NAMALWA (cell line): ENCODE measurements at places on chromosomes 1 and 21.
A peak's percentile ranks its signal among the peaks of the same experiment; 100 is the strongest.

- no peak for DNase-seq
Observed at GRCh38 chr1:7046314-7046713, 261.1 kb downstream of the CAMTA1 start.

DNA sequence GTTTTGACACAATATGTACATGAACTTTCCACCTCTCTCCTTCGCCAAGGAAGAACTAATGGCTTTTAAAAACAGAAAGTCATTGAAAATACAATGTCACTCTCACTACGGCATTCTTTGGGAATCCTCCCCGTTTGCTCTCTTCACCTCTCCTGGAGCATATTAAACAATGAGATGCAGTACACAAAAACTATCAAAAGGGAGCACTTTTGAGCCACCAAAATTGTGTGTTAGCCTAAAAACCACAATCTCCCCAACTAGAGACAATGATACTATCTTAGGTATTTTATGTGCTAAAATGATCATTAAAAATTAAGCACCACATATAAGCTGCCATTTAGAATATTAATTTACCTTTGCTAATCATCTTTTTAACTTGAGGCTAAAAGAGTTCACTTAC is 425.5 kb downstream of the KCTD3 start:
- DNase-seq, result peak; percentile 44

- DNase-seq, result no peak
Observed at GRCh38 chr1:229064320-229065168, 206.4 kb upstream of the RAB4A start.

DNA sequence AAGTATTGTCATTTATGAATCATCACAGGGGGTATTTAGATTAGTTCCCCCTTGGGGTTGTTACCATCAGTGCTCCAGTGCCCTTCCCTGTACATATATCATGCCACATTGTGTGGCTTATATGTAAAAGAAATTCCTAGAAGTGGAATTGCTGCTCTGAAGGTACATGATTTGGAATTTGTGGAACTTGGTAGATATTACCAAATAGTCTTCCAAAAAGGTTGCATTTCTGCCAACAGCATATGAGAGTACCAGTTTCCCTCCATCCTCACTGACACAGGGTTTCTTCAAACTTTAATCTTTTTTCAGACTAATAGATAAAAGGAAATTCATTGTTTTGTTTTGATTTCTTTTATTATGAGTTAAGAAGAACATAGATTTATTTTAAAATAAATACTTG is 41.3 kb downstream of the AKNAD1 start:
- no peak for DNase-seq

- no peak for DNase-seq
Observed at GRCh38 chr1:206702803-206703202, 18.1 kb downstream of the MAPKAPK2 start.

DNA sequence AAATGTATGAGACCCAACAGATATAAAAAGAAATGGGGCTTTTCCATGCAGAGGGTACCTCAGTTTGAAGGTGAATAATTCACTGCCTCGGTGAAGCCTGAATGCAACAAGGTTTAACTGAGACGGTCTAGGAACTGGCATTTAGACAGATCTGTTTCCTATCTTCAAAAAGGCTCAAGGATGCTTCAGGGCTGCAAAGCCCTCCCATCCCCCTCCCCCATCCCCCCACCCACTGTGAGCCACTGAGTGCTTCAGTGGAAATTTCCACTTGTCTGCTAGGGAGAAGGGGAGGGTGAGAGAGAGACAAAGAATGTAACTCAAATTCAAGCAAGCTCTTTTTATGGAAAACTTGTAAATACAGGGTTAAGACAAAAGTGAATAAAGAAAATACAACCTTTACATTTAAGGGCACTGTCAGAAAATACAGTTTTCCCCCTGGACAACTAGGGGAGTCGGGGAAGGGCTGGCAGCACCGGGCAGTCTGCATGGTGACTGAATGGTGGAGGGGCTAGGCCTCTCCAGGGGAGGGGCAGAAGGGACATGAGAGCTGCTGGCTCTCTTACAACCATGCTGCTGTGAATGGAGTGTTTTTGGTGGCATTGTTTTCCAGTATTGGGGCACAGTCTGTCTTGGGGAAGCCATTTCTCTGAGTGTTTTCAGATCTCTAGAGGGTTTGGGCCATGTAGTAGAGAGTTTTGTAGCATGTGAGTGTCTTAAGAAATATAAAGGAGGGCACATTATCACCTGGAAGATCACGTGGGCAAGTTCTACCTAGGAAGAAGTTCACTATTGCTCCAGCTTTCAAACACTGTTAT is 56.7 kb downstream of the MRPS6 start:
- DNase-seq, result no peak

DNA sequence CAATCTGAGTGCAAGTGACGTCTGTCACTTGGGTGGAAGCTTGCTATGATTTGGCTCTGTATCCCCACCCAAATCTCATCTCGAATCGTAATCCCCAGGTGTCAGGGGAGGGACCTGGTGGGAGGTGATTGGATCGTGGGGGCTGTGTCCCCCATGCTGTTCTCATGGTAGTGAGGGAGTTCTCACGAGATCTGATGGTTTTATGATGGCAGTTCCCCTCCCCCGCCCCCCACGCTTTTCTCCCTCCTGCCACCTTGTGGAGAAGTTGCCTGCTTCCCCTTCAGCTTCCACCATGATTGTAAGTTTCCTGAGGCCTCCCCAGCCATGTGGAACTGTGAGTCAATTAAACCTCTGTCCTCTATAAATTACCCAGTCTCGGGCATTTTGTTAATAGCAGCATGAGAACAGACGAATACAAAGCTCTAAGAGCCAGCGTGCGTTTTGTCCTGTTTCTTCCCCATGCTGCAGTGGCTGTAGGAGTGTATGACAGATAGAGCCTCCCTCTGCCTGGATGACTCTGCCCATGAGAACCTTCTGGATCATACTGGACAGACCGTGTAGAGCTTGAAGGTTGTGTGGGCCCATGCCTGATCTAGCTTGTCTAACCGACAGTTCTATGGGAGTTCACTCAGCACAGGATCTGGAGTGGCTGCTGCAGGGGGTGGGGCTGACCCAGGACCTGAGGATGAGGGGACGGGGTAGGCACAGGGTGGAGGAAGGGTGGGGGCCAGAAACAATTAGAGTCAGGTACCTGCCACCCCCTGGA is 139.7 kb upstream of the ERRFI1 start:
- peak; percentile 40 for DNase-seq

DNA sequence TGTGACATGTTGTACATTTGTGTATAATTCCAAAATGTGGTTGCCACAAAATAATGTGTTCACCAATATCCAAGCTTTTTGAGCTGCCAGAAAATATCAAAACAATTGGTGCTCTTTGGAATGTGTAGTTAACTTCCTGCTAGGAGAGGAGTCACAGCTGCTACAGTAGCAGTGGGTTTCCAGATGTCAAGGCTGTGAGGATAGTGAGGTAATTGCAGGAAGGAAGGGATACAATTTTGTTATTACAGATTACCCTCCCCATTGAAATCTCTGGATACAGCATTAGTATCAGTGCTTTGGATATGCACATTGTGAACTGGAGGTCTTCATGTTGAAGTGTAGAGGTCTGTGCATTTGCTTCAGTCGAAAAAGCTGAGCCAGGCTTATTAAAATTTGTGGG is 253.2 kb downstream of the PTPRC start:
- no peak for DNase-seq

- no peak for DNase-seq
Observed at GRCh38 chr1:168396940-168397684, 116.4 kb downstream of the TBX19 start.

- DNase-seq, result no peak
Observed at GRCh38 chr1:229058111-229058561, 212.8 kb upstream of the RAB4A start.

GRCh38 chr1:193065954-193066353 is 6.5 kb downstream of the RO60 start:
- DNase-seq, result no peak

- no peak for DNase-seq
Observed at GRCh38 chr1:68101829-68102228, 51.4 kb upstream of the DIRAS3 start.

DNA sequence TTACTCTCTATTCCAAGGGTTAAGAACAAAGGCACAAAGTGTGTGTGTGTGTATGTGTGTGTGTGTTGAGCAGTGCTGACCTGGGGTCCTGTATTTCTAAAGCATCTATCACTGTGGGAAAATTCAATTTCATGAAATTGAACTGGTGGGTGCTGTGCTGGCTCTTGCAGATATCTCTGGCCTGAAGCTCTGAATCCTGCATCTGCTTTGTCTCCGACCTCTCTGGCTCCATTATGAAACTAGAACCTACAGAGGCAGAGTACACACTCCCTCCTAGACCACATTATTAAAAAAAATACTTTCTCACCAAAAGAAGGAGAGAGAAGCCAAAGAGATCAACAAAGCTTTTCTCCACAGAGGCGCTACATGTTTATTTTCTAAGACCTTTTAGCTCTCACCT is 88.4 kb upstream of the PDE4B start:
- peak; percentile 5 for DNase-seq

DNA sequence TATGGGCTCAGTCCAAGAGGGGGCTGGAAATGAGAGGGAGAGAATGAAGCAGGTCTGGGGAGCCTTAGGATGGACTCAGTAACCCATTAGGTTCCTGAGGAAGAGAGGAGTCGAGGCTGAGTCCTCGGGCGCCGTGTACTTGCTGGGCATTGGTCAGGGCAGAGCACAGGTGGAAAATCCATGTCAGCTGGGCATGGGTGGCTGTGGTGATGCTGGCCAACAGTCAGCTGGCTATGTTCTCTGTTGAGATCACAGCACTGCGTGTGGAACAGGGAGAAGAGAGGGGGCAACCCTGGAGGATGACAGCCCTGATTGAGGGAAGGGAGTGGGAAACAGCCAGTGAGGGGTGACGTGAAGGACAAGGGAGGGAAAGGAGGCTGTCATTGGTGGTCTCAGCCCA is 43.1 kb upstream of the CLSTN1 start:
- DNase-seq, result no peak

- DNase-seq, result no peak
Observed at GRCh38 chr1:30384286-30385245, 338.8 kb downstream of the MATN1 start.

- DNase-seq, result no peak
Observed at GRCh38 chr1:8154621-8155052, 128.5 kb upstream of the ERRFI1 start.

GRCh38 chr1:3541465-3541864 is 69.8 kb downstream of the MEGF6 start:
- DNase-seq, result no peak

- DNase-seq, result no peak
Observed at GRCh38 chr21:37207441-37208009, 59.6 kb downstream of the VPS26C start.

- no peak for DNase-seq
Observed at GRCh38 chr1:245530937-245531336, 376.2 kb downstream of the KIF26B start.

DNA sequence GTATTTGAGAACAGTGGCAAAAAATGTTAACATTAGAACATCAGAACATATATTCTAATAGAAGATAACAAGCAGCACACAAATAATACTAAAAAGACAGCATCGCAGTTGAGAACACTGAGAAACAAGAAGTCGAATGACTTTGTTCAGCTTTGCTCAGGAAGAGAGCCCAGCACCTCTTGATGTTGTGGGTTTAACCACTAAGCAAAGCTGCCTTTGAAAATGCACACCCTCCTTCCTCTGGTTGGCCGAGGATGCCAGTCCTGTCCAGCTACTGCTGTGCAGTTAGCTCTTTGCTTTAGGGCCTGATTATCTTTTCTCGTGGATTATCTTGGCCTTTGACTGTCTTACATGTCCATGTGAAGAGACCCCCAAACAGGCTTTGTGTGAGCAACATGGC is 60.5 kb downstream of the SPATA46 start:
- no peak for DNase-seq

DNA sequence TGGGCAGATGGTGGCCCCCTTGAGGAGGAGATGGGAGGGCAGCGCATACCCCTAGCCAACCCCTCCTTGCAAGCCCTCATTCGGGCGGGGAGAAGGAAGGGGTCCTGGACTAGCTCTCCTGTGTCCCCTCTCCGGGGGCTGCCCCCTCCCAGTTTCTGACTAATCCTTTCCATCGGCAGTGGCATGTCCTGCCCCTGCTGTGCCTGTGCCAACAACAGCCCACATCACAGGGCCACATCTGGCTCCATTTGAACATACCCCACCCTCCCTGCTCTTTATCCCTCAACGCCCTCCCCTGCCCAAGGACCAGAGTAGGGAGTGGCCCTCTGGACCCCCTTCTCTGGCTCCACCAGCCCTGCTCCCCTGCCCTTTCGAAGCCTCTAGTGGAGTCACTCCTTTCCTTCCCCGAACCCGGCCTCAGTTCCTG is 11.0 kb upstream of the LMNA start:
- DNase-seq, result no peak

GRCh38 chr1:193404236-193404635 is 217.8 kb upstream of the B3GALT2 start:
- DNase-seq, result no peak

GRCh38 chr1:20400341-20401177 is 85.5 kb downstream of the CAMK2N1 start:
- DNase-seq, result no peak

DNA sequence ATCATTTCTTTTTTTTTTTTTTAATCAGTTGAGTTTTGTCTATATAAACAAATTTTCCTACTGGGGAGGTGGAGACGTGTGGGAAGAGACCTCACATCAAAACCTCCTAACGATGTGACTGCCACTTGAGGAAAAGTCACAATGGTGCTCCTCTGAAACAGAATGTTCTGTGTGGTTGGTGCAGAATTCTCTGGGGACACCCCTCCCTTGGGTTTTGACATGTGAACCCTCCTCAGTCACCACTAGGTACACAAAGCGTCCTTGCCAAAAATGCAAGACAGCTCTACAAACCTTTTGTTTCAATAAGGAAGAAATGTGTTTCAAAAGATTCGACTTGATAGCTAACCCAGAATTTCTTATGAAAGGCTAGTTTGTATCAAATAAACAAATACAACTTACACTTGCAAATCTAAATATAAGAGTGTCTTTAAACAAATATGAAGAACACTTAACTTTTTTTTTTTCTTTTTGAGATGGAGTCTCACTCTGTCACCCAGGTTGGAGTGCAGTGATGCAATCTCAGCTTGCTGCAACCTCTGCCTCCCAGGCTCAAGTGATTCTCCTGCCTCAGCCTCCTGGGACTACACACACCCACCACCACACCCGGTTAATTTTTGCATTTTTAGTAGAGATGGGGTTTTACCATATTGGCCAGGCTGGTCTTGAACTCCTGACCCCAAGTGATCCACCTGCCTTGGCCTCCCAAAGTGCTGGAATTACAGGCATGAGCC is 9.3 kb downstream of the SLC25A24 start:
- DNase-seq, result peak; percentile 14

DNA sequence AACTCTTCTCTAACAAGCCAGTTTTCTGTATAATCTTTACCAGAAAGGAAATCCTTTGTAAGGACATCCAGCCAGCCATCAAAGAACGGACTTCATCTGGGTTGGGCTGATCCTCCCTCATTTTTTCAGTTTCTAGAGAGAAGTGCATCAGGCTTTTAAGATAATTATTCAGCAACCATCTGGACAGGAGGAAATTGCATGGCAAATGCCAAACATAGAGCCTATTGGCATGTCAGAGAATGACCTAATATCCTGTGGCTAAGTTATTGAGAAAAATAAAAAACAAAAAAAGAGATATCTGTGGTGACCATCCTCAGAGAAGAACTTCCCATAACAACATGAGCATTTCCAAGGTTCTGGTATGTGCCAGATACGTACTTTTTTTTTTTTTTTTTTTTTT is 74.9 kb upstream of the BEND5 start:
- no peak for DNase-seq

- DNase-seq, result no peak
Observed at GRCh38 chr1:177209357-177209756, 38.6 kb downstream of the BRINP2 start.

- DNase-seq, result no peak
Observed at GRCh38 chr1:2148691-2149090, 45.9 kb downstream of the FAAP20 start.
